Renal cortical epithelial cell (primary cell): ENCODE measurements at places on chromosomes 1 and 21. TPM values are rescaled to one million over a fixed set of nuclear protein-coding genes. Genes with fewer than 3 reads are reported as not detected.

DPT gene
- total RNA-seq = not detected in 2 replicates

COPA gene
- 206 and 250 TPM in 2 replicates for total RNA-seq

FHAD1 gene
- total RNA-seq = 1.3 TPM in 1 of 2 replicates, not detected in the other

CD52 gene
- total RNA-seq = not detected in 2 replicates

UBASH3A gene
- not detected in 2 replicates for total RNA-seq

ELAPOR1 gene
- 0.17 and 0.99 TPM in 2 replicates for total RNA-seq

OLIG2 gene
- not detected in 2 replicates for total RNA-seq

CTSS gene
- 39.5 and 77.3 TPM in 2 replicates for total RNA-seq

AUNIP gene
- 0.89 and 5.7 TPM in 2 replicates for total RNA-seq

FCRL6 gene
- 0.05 TPM in 1 of 2 replicates, not detected in the other for total RNA-seq

FAM177B gene
- not detected in 2 replicates for total RNA-seq

ERICH3 gene
- 0.10 and 0.17 TPM in 2 replicates for total RNA-seq

- no peak for DNase-seq
Observed at GRCh38 chr1:30046751-30047150, 676.6 kb downstream of the MATN1 start.

GRCh38 chr1:161718559-161719324 is 2.6 kb upstream of the FCRLB start:
- peak; percentile 23 for DNase-seq

GRCh38 chr1:162536511-162536910 is 25.0 kb upstream of the UAP1 start:
- DNase-seq = peak; percentile 7

DNA sequence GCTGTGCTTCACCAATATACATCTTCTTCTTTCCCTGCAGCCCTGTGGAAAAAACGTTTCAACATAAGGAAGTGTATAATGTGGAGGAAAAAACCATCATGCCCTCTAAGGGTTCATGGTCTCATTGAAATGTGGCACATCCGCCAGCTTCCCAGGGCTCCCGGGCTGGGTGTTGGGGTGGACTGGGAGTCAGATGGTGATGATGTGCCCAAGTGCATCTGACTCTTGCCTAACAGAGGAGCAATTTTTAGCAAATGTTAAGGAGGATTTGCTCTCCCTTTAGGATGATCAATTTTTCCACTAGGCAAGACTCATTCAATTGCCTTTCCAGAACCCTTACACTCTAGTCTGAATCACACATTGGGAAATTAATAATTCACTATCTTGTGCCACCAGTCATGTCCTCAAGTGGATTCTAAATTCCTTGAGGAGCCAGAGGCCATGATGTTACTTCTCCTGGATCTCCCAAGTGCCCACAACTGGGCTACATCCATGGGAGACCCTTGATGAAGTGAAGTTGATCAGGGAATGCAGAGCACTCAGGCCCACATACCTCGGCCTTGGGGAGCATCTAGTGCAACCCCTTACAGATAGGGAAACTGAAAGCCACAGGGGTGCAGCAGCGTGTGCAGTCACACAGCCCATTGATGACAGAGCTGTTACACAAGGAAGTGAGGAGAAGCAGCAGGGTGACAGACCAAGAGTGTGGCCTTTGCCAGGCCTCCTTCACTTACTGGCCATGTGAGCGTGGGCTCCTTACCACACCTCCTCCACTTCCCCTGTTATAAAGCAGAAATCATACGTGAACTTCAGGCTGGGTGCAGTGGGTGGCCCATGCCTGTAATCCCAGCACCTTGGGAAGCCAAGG is 100.0 kb upstream of the SLC44A3 start:
- peak; percentile 49 for DNase-seq

DNA sequence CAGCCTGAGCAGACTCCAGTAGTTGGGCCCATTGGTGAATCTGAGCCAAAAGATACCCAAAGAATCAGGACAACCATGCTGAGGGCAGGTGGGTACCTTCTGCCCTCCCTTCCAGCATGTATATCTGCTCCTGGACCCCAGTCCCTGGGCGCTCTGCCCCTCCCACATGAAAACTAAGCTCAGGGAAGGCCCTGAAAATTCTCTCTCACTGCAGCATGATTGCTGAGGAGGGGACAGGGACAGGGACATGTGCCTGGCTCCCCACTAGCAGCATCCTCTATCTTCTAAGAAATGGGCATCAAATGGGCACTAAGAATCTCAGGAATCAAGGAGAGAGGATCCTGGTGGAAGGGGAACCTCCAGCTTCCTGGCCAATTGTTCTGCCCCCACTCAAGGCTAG is 446.0 kb downstream of the MATN1 start:
- no peak for DNase-seq

DNA sequence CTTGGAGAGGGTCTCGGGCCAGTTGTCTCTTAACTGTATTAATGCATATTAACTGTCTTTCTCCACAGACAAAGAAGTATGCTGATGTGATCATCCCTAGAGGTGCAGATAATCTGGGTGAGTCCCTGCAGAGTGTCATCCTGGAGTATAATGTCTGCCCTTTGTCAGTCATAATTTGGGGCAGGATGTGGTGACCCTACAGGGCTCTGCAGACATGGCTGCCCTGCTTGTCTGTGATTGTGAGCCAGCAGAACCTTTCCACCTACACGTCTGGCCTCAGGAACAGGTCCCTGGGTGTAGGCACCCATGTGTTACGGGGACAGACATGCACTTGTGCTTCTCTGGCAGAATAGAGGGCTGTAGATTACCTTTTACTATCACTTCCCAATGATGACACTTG is 78.4 kb downstream of the UCK2 start:
- DNase-seq = no peak

GRCh38 chr1:53410100-53410541 is 49.1 kb upstream of the DMRTB1 start:
- DNase-seq = no peak

GRCh38 chr1:74732960-74733603 is at the start of the genes CRYZ and TYW3:
Gene CRYZ (minus strand): TSS chr1:74733050. CDS start chr1:74724821, 8,229 bp downstream.
Gene TYW3 (plus strand): TSS chr1:74733152. CDS start chr1:74733245, 93 bp downstream.
- DNase-seq = peak; percentile 89

DNA sequence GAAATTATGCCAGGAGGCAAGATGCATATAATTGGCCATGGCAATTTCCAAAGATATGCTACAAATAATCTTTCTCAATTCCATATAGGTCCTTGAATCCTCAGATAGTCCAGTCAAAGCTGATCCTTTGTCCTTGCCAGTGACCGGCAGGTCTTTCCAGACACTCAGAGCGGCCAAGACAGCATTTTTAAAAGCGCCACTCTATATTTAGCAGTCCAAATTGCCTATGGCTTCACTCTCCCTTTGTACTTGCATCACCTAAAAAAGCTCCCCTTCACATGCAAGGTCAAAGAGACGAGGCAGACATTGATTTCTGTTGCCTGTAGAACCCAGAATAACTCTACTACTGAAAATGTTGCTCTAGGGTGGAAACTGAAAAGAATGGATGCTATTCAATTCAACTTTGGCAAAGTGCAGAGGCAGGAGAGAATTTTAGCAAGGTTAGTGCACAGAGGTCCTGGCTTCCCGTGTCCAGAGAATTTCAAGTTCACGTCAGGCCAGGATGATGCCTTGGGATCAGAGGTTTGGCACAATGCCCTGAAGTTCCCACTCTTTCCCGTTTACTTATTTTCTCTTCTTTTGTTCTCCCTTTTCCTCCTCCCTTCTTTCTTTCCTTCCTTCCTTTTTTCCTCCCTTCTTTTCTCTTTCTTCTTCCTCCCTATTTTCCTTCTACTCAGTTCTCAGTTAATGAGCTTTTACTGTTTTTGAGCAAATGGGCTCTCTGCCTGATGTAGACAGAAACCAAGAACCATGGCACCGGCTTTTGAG is 108.5 kb downstream of the KCNK1 start:
- no peak for DNase-seq

DNA sequence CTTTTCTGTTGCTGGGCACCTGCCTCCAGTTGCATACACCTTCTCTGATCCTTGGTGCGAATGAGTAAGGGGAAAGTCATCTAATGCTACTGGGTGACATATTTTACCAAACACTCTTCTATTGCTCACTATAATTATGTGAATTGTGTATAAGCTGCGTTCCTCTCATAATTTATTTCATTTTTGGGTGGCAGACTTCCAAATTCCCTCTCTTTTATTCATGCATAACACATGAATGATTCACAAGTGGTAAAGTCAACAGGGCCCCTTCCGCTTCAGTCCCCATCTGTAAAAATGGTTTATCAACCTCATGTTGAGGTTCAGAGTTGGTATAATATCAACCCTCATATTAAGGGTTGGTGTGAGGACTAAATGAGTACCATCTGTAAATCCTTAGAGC is 3.2 kb upstream of the QSOX1 start:
- peak; percentile 25 for DNase-seq

GRCh38 chr1:211210052-211210451 is 49.1 kb upstream of the RCOR3 start:
- no peak for DNase-seq

GRCh38 chr1:174156437-174156836 is 2.9 kb upstream of the RABGAP1L start:
- no peak for DNase-seq

GRCh38 chr1:203057911-203058675 is 27.7 kb downstream of the MYOG start:
- no peak for DNase-seq

DNA sequence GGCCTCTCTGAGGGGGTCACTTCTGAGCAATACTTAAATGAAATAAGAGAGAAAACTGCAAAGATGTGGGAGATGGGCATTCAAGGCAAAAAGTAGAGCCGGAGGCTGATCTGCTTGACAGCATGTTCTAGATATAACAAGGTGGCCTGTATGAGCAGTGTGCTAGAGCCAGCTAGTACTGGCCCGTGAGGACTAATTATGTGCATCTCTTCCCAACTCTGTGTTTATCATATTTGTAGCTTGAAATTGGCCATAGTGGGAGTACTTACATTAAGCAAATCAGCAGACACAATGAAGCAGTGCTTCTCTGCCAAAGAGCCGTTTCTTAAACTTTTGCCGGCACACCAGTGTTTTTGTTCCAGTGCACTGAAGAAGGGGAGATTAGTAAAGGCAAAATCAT is 13.1 kb upstream of the PTBP2 start:
- no peak for DNase-seq

- DNase-seq = no peak
Observed at GRCh38 chr1:212104586-212105325, 69.2 kb downstream of the DTL start.

- DNase-seq = peak; percentile 58
Observed at GRCh38 chr1:209404577-209404976, 178.9 kb upstream of the CAMK1G start.

DNA sequence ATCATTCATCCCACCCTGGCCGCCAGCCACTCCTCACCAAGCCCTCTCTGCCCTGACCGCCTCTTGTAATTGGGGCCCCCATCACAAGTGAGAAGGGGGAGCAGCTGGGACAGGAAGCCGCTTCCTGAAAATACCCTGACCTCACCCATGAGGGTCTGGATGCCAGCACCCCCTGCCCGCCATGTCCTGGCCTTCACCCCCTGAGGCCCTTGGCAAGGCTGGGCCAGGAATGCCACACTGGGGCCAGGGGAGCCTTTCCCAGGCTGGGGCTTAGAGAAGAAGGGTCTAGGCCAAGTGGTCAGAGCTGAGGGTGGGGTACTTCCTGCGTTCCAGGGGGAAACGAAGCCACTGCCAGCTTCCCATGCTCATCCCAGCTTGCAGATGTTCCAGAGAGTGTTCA is 60.5 kb downstream of the TAS1R2 start:
- DNase-seq = no peak

- peak; percentile 51 for DNase-seq
Observed at GRCh38 chr21:24727803-24728440, 879.4 kb downstream of the MRPL39 start.

GRCh38 chr1:111227434-111227833 is at the start of gene CHI3L2:
Gene CHI3L2 (plus strand): TSS chr1:111227713. CDS start chr1:111227730, 17 bp downstream.
- DNase-seq = peak; percentile 72

GRCh38 chr1:107972391-107973180 is 7.6 kb upstream of the VAV3 start:
- no peak for DNase-seq

- peak; percentile 62 for DNase-seq
Observed at GRCh38 chr1:67840449-67840848, 7.2 kb upstream of the GNG12 start.

DNA sequence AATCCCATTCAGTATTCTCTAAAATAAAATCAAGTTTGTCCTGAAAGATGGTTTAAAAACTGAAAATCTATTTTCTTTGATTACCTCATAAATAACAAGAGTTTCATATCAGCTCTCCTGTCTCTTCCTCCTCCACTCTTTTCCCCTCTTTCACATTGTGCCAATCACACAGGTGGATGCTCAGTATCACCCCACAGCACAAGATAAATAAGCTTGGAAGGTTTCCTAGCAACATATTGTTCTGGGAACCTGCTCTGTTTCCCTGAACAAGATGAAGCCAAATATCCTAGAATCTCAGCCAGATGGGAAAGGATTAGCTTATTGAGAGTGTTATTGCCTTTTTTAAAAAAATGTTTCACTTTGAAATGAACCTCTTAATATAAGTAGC is 45.7 kb upstream of the CACYBP start:
- DNase-seq = no peak

- no peak for DNase-seq
Observed at GRCh38 chr1:217238945-217239344, 391.9 kb downstream of the GPATCH2 start.

- peak; percentile 36 for DNase-seq
Observed at GRCh38 chr1:212286556-212287131, 1.4 kb downstream of the PPP2R5A start.

DNA sequence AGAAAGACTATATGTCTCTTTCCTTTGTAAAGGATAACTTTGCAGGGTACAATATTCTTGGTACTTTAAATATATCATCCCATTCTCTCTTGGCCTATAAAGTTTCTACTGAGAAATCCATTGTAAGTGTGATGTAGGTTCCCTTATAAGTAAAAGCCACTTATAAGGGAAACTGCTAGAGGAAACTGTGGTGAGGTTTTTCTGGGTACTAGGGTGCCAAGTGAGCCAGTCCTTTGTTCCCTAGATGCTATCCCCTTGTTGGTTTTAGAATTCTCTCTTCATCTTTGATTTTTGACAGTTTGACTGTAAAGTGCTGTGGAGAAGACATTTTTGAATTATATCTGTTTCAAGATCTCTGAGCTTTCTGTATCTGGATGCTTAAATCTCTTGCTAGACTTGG is 108.9 kb upstream of the NEK7 start:
- DNase-seq = no peak

DNA sequence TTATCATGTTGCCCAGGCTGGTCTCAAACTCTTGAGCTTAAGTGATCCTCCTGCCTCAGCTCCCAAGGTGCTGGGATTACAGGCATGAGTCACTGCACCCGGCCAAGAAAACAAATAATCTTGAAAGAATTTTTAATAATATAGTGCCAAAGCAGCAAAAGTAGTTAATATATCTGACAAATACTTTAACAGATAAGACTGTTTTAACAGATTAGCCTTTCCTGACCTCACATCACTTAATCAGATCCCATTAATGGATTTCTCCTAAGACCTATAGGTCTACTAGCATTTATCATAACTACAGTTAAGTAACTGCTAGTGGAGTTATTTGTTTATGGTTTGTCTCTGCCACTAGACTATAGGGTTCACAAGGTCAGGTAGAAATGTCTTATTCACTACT is 61.1 kb upstream of the HP1BP3 start:
- DNase-seq = no peak

DNA sequence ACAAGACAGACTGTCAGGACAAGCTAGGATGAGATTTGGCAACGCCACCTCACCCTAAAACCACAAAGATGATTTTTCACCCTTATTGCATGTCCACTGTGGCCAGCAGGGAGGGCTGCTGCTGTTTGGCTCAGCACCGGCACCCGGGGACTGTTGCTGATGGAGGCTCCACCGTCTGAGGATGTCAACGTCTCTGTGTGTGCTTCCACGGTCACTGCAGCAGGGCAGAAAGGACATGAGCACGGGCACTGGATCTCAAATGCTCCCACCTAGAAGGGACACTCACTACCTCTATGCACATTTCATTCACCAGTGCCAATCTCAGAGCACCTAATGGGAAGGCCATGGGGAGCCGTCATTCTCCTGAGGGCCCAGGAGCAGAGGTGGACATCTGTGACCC is 599.6 kb downstream of the PTPRU start:
- peak; percentile 4 for DNase-seq

- DNase-seq = no peak
Observed at GRCh38 chr1:235187316-235187715, 26.3 kb upstream of the RBM34 start.
